ENCODE measurements at places on chromosomes 1 and 21.
A peak's percentile ranks its signal among the peaks of the same experiment; 100 is the strongest.

DNA sequence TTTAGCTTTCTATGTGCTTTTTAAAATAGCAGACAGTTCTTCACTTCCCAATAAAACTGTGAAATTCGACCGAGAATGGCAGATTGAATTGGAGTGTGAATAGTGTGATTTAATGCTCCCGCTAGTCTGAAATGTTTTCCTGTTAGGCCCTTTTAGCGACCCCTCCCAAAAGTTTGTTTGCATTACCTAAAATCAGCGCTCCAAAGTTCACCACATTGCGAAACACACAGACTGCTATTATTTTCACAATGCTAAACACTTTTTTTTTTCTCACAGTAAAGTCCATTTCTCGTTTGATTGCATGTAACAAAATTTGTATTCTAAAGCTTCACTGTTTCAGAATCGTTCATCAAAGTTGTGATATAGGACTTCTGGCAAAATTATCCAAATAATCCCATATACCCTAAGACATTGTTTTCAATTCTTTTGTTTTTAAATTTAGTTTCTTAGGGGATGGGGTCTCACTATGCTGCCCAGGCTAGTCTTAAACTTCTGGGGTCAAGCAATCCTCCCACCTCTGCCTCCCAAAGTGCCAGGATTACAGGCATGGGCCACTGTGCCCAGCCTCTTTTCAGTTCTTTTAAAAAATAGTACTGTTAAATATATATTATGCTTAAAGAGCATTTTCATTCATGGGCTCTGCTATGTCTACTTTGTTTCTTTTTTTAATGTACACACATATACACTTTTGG lies 76.5 kb upstream of the USH2A start:
- no peak for DNase-seq

GRCh38 chr1:168320800-168321450 lies 40.2 kb downstream of the TBX19 start:
- DNase-seq = no peak

GRCh38 chr1:102901996-102902395 lies 206.3 kb downstream of the COL11A1 start:
- DNase-seq = no peak

GRCh38 chr1:88060112-88060673 lies 623.9 kb upstream of the PKN2 start:
- DNase-seq = no peak

DNA sequence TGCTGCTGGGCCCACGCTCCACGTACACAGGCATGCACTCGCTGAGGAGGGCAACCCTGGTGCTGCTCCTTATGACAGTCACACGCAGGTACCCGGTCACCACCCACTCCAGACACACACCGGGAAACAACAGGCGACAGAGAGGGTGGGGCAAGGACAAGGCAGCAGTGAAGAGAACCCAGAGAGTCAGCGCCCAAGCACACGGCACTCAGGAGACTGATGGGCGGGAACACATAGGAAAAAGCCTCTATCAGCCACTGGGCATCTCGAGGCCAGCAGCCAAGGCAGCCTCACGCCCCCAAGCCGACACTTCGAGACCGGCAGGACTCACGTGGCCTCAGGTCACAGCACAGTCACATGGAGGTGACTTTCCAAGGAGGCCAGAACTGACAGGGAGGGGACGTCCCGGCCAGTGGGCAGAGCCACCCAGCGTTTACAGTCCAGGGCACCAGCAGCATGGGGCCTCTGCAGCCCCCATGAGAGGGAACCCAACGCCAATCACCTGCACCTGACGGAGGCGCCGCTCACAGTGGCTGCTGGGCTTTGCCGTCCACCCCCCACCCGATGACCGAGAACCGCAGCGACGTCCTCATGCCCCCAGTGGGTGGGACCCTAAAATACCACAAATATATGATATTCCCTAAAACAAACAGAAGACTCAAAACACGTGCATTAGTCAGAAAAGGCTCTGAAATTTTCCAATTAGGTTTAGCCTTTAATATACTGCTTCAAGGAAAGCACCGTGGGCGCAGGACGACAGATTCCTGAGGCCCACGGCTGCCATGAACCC lies 19.7 kb downstream of the PTTG1IP start:
- no peak for DNase-seq

DNA sequence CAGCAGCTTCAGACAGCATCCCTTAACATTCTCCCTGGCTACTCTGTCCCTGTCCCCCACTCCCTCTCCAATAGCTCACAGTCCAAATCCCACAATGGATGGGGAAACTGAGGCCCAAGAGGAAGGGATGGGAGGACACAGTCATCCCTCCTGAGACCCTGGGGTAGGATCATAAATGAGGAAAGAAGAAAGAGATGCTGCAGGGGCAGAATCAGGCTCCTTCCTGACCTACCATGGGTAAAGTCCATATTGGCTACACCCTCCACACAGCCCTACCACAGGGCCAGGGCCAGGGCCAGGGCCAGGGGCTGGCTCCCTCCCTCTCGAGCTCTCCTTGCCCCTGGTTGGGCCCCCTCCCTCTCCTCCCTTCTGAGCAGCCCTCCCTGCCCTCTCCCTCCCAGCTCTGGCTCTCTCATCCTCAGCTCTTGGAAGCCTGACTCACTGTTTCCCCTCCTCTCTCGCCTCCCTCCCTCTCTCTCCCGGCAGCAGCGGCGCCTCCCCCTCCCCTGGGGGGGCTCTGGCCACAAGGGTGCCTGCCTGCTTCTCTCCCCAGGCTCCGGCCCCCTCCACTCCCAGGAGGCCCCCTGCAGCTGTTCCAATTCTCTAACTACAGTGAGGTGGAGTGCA lies 4.9 kb downstream of the AHDC1 start:
- DNase-seq = peak; percentile 50

- DNase-seq = no peak
Measured at GRCh38 chr21:22374218-22374969, 1376.2 kb downstream of the NCAM2 start.

- DNase-seq = no peak
Measured at GRCh38 chr1:186188004-186188539, 187.0 kb downstream of the TPR start.

GRCh38 chr1:67114162-67114561 lies 20.6 kb downstream of the C1orf141 start:
- DNase-seq = no peak

DNA sequence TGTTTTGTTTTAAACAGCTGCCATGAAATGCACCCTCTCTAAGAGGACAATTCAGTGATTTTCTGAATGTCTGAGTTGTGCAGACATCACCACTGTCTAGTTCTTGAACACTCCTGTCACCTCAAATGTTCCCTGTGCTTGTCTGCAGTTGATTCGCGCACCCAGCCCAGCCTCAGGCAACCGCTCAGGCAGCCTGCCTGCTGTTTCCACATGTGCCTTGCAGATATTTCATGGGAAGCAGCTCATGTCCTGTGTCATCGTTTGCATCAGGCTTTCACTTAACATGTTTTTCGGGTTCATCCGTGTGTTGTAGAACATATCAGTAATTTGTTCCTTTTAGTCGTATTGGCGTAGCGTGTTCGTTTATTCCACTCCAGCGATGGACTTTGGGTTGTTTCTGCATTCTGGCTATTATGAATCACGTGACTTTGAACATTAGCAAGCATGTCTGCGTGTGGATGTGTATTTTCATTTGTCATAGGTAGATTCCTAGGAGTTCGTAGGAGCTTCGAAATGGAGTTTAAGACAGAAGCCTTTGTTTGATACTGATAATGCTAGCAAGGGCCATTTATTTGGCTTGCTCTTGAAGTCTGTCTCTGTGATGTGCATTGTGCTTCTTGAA lies 12.1 kb downstream of the ADARB1 start:
- DNase-seq = no peak

GRCh38 chr1:220153147-220153546 lies 59.2 kb downstream of the IARS2 start:
- DNase-seq = no peak

Measured in stimulated activated CD4-positive, alpha-beta T cell treated with anti-CD3 and anti-CD28 coated beads, Interleukin-2, amount 100 ng/mL, for 24 hours (primary cell).